ENCODE measurements at places on chromosomes 1 and 21. TPM values are rescaled to one million over a fixed set of nuclear protein-coding genes. Genes with fewer than 3 reads are reported as not detected.

DNA sequence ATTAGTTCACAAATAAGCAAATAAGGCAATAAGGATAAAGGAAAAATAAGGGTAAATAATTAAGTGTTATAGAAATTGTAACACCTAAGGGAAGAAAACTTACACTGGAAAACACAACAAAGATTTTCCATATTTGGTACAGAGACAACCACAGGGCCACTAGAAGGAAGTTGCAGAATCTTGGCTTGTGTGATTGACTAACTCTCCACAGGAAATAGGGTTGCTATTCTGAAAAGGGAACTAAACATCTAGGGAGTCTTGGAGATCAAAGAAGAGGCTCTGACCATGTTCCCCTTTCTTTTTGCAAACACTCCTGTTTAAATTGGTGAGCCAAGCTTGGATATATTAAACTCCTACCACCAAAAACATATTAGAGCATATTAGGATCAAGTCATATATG lies 59.1 kb downstream of the APCS start:
- DNase-seq = no peak

Gene ARHGEF10L
- polyA plus RNA-seq = 12.5 TPM

Gene RGS1
- not detected for polyA plus RNA-seq

DNA sequence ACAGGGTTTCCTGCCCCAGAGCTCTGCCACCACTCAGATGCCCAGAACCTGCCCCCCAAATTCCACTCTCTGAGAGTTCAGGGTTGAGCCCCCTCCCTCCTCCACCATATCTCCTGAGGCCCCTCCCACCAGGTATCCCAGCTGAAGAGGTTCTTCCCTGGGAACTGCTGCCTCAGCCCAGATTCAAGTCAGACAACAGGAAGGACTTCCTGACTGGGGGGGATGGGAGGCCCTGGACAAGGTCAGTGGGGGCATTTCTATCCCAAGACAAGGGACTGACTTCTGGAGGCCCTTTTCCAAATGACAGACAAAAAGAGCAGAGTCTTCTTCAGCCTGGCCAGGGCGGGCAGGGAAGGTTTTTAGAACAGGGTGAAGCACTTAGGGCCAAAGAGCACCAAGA lies 24.1 kb upstream of the TENT5B start:
- no peak for DNase-seq

GRCh38 chr1:155910621-155911121 lies 478 bp downstream of the RIT1 start:
- no peak for DNase-seq

DNA sequence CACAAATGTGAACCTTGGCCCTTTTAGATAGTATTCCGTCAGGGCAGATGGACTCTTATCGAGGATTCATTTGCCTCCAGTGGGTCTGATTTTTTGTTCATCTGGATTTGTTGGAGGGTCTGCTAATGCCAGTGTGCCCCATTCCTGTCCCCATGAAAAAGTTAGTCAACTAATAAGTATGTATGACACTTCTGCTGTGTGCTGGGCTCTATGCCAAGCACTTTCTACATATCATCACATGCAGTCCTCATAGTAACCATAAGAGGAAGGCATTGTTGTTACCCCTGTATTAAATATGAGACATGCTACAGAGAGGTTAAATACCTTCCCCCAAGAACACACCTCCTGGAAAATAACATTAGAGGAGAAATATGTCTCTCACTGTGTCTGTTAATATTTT lies 46.6 kb upstream of the MAB21L3 start:
- no peak for DNase-seq

DNA sequence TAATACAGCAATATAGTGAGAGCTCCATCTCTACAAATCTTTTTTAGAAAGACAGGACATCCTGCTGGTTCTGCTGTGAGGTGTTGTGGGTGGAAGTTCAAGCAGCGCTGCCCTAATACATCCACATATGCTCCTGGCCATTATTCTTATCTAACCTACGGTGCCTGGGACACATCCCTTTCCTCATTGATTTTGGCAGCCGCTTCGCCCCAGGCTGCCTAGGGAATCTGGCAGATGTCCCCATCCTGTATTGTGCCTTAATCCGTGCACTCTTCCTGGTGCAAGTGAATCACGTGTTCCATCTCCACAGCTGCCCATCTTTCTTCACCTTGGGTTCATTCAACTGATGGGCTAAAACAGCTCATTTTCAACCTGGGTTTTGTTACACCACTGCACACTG lies 3.1 kb upstream of the UBE2G2 start:
- no peak for DNase-seq

Gene SGIP1
- polyA plus RNA-seq = 49.4 TPM

GRCh38 chr1:175338387-175339135 lies 146.0 kb upstream of the KIAA0040 start:
- no peak for DNase-seq

DNA sequence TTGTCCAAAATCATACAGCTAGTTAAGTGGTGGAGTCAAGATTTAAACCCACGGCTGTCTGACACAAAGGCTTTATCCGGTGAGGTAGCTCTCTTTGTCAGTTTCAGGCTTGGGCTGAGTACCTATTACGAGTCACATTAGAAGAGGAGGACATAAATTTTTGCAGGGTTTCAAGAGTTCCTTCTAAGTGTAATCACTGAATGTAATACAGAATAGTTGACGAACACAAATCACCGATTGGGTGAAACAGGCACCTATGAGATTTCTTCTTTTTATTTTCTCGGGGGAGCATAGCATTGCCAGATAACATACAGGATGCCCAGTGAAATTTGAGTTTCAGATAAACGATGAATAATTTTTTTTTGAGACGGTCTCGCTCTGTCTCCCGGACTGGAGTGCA lies 847 bp downstream of the PSMD4 start:
- no peak for DNase-seq

Gene UCHL5
- 9.4 TPM for polyA plus RNA-seq

DNA sequence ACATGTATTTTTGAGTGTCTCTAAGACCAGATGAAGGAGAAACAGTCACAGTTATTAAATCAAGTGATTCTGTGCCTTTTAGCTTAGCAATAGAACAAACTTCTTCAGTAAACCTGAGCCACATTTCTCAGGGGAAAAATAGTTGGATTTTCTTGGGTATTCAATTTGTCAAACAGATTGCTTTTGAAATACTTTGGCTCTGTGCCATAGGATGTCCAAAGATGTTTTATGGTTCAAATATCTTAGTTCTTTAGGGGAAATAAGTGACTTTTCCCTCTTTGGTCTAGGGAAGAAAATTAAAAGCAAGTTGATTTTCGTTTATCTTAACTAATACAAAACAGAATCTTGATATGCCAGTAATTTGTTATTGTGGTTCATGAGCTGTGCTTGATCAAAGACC lies 125.9 kb downstream of the ATP5PO start:
- DNase-seq = no peak

Gene MR1
- polyA plus RNA-seq = 25.0 TPM

Gene RPTN
- polyA plus RNA-seq = not detected

GRCh38 chr1:23337869-23338268 lies 6.2 kb downstream of the HNRNPR start:
- no peak for DNase-seq

Gene IFT25
- polyA plus RNA-seq = 12.8 TPM

DNA sequence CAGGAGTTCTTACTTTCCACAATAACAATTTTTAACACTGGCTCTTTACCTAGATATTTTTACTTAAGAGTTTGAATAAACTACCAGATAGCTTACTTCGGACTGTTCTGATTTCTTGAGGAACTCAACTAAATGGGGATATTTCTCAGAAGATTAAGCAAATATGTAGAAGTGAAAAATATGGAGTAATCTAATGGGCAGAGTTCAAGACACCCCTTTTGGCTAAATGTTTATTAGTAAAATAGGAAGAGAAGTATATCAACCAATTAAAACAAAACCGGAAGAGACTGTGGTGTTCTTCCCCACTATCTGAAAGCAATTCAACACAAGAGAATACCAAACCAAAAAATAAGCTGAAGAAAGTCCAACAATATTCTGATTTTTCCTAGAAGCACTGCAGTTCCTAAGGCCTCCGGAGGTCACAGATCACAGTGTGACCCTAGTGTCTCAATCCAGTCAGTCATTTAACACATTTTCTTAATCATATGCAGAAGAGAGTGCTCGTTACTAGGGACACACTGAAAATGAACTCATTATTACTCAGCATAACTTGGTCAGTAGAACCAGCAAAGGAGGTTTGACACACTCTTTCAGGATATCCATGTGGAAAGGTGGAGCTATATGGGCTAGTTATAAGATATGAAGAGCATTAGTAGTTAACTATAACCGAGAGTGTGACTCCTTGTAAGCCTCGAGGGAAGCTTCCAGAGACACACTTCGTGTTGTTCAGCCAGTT lies 5.2 kb downstream of the SIPA1L2 start:
- DNase-seq = no peak

- DNase-seq = no peak
Observed at GRCh38 chr1:227547310-227548118, 15.8 kb upstream of the ZNF678 start.

Gene FCGR2B
- not detected for polyA plus RNA-seq

GRCh38 chr21:19998453-19998852 lies 999.8 kb upstream of the NCAM2 start:
- no peak for DNase-seq

GRCh38 chr1:53413175-53414001 lies 45.8 kb upstream of the DMRTB1 start:
- DNase-seq = peak; percentile 31

- no peak for DNase-seq
Observed at GRCh38 chr1:176338877-176339276, 124.1 kb upstream of the PAPPA2 start.

- no peak for DNase-seq
Observed at GRCh38 chr1:41568204-41568603, 83.7 kb upstream of the EDN2 start.

DNA sequence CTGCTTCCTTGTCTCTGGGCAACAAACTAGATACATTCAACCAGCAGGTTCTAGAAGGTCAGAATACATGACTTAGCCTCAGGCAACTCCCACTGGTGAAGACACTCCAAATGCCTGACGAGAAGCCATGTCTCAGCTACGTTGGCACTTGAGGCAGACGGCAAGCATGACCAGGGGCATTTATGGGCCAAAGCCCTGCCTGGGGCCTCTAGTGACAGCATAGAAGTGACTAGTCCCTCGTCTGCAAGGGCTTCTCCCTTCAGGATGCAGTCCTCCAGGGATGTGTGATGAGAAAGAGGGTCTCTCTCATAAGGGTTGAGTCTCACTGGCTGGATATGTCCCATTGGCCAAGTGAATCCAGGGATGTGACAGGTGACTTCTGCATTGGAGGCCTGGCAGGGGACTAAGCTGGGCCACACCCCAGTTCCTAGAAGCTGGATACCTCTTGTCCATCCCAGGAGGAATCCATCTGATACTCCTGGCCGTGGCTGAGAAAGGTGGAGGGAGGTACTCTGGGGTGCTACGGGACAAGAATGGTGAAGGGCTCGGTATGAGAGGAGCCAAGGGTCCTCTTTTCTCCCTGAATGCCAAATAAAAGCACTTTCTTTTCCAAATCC lies 148.6 kb upstream of the HMGB4 start:
- no peak for DNase-seq

Gene TIE1
- polyA plus RNA-seq = not detected

DNA sequence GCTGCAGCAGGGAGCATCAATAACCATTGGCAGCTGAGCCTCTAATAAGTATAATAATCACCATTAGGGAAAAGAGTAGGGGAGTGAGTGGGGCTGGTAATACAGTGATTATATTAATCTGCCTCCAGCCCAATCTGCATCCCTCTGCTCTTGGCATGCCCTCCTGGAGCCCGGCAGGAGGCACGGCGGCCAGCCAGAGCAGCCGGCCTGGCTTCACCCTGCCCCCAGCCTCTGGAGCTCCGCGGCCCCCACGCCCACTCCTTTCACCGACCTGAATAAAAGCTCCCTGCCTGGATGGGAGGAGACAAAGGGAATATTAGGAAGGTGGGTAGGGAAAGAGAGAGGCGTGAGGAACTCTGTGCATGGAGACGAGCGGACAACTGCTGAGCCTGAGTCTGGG lies 28.3 kb downstream of the OPTC start:
- no peak for DNase-seq

Gene C1orf87
- polyA plus RNA-seq = not detected

GRCh38 chr1:192620071-192620635 lies 15.8 kb upstream of the RGS13 start:
- no peak for DNase-seq

Gene ERRFI1
- 30.3 TPM for polyA plus RNA-seq

Gene S1PR1
- 12.2 TPM for polyA plus RNA-seq

GRCh38 chr1:164683235-164683634 lies 124.3 kb downstream of the PBX1 start:
- DNase-seq = no peak

DNA sequence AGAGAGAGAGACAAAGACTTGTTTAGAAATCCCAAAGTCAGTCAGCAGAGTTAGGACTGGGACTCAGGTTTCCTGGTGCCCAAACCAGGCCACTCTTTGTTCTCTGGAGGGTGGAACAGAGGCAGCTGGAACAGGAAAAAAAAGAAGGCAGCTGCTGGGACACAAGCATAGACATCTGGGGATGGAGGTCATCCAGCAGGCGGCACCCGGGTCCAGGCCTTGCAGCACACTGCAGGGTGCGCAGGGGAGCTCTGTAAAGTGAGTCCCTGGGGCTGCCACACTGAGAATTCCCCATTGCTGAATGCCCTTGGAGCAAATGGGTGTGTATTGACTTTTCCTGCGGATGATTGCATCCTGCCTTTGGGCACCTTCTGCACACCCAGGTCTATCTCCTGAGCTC lies 222.9 kb upstream of the CSF3R start:
- DNase-seq = no peak

DNA sequence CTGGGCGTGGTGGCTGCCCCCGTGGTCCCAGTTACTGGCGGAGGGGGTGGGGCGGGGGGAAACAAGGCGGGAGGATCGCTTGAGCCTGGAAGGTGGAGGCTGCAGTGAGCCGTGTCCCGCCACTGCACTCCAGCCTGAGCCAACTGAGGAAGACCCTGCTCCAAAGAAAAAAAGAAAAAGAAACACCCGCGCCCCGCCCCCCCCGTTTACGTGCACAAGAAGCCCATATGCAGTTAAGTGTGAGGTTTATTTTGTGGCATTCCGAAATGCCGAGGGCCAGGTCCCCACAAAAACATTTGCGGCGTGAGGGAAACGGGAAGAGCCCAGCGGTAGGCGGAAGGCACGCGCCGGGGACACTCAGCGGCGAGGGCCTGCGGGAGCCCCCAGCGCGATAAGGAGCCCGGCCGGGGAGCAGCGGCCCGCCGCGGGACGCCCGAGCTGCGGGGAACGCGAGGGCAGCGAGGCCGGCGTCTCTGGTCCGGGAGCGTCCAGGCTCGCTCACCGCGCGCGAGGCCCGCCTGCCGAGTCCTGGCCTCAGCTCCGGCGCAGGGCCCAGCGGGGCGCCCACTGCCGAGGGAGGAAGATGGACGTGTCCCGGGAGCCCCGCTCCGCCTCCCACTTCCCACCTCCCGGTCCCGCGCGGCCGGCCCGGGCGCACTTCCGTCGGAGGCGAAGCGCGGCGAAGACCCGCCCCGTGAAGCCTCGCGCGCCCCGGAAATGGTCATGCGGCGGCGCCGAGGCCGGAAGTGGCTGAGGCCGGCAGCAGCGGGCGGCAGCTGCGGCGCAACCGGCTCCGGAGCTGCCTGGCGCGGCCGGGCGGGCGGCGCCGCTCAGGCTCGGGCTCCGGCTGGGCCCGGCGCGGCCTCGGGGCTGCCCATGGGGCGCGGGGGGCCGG lies at the start of gene TRAPPC10:
Gene TRAPPC10, plus strand, starts transcription at position 731 of the 895 bp plus-strand sequence. CDS start 185 bp downstream, outside the sequence.
- DNase-seq = peak; percentile 16

All from BJ (cell line).